ENCODE measurements at places on chromosomes 6 and 20. TPM values are rescaled to one million over a fixed set of nuclear protein-coding genes. Genes with fewer than 3 reads are reported as not detected.

ZNF217 gene
- 90.4 TPM for total RNA-seq

GRCh38 chr6:117498159-117498558 lies 15.7 kb downstream of the DCBLD1 start:
- no peak for DNase-seq

MAK gene
- 0.35 TPM for total RNA-seq

GRCh38 chr6:147691446-147691845 lies 183.0 kb downstream of the SAMD5 start:
- DNase-seq = no peak

DNA sequence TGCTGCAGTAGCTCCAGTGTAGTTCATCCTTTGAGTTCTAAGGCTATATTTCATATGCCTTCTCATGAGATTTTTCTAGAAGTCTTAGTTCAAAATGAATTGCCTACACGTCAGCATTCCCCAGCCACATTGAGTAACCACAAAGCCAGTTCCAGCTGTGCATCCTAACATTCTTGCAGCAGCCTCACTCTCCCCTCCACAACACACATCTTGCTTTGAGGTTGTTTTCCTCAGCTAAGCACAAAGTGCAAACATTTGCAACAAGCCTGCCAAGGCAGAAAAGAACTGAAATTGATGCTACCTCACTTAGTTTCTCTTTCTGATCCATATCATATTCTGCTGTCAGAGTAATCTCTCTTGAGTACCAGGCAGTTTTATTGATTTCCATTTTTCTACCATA lies 160.7 kb upstream of the KCNQ5 start:
- DNase-seq = no peak

SNX3 gene
- total RNA-seq = 85.0 TPM

DNA sequence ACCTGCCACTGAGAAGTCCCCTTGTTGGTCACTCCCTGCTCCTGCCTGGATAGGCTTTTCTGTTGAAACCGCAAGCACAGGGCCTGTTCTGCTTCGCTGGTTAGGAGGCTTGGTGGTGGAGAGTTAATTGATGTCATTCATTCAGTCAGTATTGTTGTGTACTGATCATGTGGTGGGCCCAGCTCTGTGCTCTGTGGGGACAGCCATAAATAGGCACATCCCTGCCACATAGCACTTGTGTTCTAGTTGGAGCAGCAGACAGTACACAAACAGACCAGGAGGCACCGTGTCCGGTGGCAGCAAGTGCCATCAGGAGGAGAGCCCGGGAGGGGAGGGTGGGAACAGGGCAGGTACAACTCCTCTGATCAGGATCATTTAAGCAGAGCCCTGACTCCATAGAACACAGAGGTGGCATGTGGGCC lies 155.2 kb upstream of the INSM1 start:
- no peak for DNase-seq

DNA sequence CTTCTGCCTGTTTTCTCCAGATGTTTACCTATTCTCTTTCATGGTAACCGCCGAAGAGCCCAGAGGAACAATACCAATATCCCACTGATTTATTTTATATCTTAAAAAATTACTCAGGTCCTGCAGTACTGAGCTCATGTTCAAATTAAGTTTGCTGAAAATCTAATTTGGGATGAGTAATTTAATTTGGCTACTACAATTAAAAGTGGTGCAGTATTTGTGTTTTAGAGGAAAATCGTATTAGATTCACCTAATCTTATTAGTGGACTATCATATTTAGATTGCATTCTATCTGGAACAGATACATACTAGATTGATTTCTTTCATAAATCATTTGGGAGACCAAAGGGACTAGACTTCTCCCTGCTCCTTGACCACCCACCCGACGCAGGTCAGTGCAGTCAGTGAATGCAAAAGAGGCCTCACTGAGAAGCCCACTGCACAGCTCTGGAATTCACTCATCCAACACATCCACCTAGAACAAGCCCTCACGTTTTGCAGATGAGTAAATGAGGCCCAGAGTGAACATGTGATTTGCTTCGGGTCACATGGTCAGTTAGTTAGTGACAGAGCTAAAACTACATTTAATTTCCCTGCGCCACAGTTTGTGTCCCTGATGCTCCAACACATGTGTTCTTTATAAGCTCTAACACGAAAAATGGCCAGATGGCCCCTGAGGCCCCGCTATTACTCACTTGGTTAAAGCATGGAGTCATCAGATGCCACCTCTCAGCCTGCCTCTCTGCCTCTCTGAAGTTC lies 101.8 kb downstream of the TRERF1 start:
- no peak for DNase-seq

NINL gene
- 2.8 TPM for total RNA-seq

- DNase-seq = no peak
Measured at GRCh38 chr6:77368660-77369313, 94.5 kb downstream of the HTR1B start.

SNX21 gene
- total RNA-seq = 1.6 TPM

HLA-DQA2 gene
- total RNA-seq = not detected

TRIM15 gene
- not detected for total RNA-seq

DTNBP1 gene
- 27.9 TPM for total RNA-seq

GRCh38 chr6:158413814-158414565 lies 101.7 kb downstream of the TULP4 start:
- no peak for DNase-seq

- DNase-seq = no peak
Measured at GRCh38 chr6:54289426-54289825, 18.8 kb upstream of the TINAG start.

DNA sequence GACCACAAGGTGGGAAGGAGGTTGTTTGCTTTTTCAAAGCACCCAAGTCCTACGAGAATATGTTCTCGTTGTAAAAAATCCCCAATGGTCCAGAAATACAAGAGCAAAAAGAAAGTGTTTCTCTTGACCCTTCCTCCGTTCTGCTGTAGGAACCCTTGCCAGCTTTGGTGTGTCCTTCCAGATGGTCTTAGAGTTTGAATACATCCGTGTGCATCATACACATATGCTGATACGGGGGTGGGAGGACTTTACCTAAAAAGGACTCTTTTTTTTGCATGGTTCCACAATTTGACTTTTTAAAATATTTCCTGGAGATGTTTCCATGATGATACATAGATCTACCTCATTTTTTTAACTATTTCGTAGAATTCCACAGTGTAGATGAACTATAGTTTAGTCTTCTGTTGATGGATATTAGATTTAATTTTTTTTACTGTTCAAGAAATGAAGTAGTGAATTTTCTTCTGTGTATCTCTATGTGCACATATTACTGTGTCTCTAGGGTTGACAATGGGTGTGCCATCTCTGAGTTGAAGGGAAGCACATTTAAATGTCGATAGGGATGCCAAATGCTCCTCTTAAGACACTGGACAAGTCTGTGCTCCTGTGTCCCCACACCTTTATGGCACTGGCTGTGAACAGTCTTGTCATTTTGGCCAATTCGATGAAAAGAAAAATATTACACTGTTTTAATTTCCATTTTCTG lies 182.1 kb upstream of the SNX9 start:
- DNase-seq = no peak

KCNG1 gene
- total RNA-seq = 0.30 TPM

MYBL2 gene
- total RNA-seq = 73.5 TPM

- no peak for DNase-seq
Measured at GRCh38 chr6:93820465-93821082, 401.2 kb upstream of the EPHA7 start.

DNA sequence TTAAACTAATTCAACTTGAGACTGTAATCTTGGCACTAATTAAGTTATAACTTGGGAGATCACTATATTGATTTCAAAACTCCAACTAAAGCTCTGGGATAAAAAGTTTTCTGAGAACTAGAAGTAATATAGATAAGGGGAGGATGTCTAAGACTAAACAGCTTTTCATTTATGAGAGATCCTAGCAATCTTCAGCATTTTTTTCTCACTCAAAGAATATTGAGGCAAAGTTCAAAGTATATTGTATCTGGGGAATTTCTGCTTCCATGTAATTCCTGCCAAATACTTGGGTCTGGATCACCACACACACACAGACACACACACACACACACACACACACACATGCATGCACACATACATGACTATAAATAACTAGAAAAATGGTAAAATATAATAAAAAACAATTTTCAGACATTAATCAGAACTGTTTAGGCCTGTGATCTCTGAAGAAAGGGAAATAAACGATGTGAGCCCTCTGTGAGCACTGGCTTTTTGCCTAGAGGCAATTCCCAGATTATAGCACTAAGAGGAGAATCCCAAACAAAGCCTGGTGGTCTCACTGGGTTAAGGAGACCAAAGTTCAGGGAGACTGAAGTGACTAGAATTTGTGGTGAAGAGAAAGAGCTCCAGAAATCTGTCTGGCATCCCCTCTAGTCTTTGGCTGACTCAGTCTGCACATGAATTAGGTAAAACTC lies 92.8 kb downstream of the ADAT2 start:
- DNase-seq = no peak

TOX2 gene
- 4.6 TPM for total RNA-seq

GRCh38 chr6:33839399-33840047 lies 35.7 kb upstream of the MLN start:
- no peak for DNase-seq

- peak; percentile 15 for DNase-seq
Measured at GRCh38 chr20:58717278-58718091, 24.9 kb downstream of the NPEPL1 start.

GRCh38 chr20:42754706-42755105 lies 435.0 kb downstream of the PTPRT start:
- no peak for DNase-seq

GRCh38 chr6:162177746-162178145 lies 549.8 kb downstream of the PRKN start:
- no peak for DNase-seq

GRCh38 chr6:55632953-55633352 lies 54.0 kb upstream of the HMGCLL1 start:
- no peak for DNase-seq

GRCh38 chr6:47697925-47698324 lies 455 bp upstream of the ADGRF4 start:
- DNase-seq = no peak

GRCh38 chr20:63262836-63263235 lies 8.6 kb upstream of the NKAIN4 start:
- DNase-seq = no peak

DNA sequence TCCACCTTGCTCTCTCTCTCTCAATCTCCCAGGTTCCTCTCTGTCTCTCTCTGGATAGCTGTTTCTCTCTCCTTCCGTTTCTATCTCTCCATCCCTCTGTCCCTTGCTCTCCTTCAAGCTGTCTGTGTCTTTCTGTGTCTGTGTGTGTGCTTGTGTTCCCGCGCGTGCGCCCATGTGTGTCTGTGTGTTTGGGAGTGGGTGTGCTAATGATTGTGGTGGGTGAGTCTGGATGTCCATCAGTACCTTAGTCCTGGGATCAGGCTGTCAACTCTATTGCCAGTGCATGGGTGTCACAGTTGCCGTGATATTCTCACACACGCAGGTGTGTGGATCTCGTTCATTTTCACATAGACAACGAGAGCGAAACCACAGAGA lies 1380.6 kb upstream of the DEFB115 start:
- no peak for DNase-seq

GRCh38 chr20:60631585-60632287 lies 620.3 kb upstream of the CDH4 start:
- DNase-seq = no peak

DNA sequence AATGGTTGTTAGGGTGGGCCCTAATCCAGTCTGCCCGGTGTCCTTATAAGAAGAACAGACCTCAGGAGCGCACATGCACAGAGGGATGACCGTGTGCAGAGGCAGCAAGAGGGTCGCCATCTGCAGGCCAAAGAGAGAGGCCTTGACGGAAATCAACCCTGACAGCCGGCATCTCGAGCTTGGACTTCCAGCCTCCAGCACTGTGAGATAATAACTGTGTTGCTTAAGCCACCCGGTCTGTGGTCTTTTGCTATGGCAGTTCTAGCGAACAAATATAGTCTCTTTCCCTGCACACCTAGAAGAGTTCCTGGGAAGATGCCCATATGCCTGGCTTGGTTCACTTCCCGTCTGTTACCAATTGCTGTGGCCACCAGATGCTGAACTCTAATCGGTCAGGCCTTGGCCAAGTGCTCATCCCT lies 35.3 kb upstream of the PTGIS start:
- DNase-seq = no peak

GRCh38 chr20:24823989-24824693 lies 124.9 kb upstream of the CST7 start:
- DNase-seq = no peak

GRCh38 chr6:12401200-12401599 lies 111.0 kb downstream of the EDN1 start:
- no peak for DNase-seq

SYNDIG1 gene
- total RNA-seq = not detected

- DNase-seq = no peak
Measured at GRCh38 chr6:44671333-44671732, 283.8 kb downstream of the CDC5L start.

GRCh38 chr20:17457079-17457478 lies 74.1 kb downstream of the BFSP1 start:
- no peak for DNase-seq

- DNase-seq = no peak
Measured at GRCh38 chr6:125793280-125793679, 2.5 kb downstream of the NCOA7 start.

DNA sequence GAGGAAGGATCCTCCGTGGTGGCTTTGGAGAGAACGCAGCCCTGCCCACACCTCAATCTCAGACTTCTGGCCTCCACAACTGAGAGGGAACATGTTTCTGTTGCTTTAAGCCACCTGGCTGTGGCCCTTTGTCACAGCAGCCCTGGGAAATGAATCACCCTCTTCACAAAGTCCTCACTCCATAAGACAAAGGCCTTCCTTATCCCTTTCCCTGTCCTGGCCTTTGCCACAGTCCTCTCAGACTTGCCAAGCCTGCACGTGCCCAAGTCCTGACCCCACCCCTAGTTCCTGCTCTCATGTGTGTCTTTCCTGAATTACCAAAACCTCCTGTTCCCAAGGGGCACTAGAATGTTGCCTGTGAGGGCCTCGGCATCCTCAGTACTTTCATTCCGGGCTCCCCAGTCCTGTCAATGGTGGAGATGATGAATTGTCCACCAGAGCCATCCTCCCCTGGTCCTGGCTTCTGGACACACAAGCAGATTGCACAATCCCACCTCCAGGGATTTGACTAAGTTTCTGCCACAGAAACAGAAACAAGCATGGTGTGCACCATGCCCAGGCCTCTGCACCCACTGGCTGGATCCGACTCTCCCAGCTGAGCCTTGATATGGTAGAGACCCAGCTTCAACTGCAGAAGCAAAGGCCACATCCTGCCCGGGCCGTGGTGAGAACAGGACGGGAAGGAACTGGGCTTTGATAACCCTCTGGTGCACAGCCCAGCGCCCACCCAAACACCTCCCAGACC lies 232.6 kb upstream of the PDE10A start:
- no peak for DNase-seq

DNA sequence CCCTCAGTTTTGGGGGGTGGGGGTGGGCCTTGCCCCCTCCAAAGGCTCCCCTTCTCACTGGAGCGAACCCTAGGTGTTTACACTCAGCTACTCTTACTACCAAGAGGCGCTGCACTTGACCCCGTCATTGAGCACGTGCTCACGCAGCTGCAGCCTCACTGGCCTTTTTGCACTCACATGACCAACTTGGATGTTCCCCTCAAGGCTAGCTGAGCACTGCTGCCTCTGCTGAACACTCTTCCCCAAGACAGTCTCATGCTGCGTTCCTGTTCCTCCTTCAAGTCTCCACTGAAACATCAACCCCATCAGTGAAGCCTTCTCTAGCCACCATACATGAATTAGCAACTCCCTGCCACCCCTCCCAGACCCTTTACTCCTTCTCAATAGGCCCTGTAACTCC lies 4.0 kb downstream of the SOD2 start:
- no peak for DNase-seq

CTCFL gene
- not detected for total RNA-seq

GRCh38 chr20:32439132-32439829 lies 81.2 kb downstream of the ASXL1 start:
- DNase-seq = peak; percentile 21
